ENCODE measurements at places on chromosomes 3 and 15. TPM values are rescaled to one million over a fixed set of nuclear protein-coding genes. Genes with fewer than 3 reads are reported as not detected.

The TNNC1 gene
- 4.4 TPM for total RNA-seq

The TMCO5A gene
- total RNA-seq, result not detected

GRCh38 chr3:111107662-111108035 lies 36.0 kb downstream of the NECTIN3 start:
- H3K4me1 ChIP-seq, result no peaks in the 10 kb centered on the region
- no peaks in the 10 kb centered on the region for H3K27me3 ChIP-seq
- H3K36me3 ChIP-seq, result no peaks in the 10 kb centered on the region

GRCh38 chr3:54026543-54026942 lies 95.8 kb upstream of the CACNA2D3 start:
- H3K27ac ChIP-seq, result no peak overlapping the region
- no peaks in the 10 kb centered on the region for H3K4me1 ChIP-seq
- no peaks in the 10 kb centered on the region for H3K36me3 ChIP-seq
- no peaks in the 10 kb centered on the region for H3K27me3 ChIP-seq

- no peaks in the 10 kb centered on the region for H3K4me1 ChIP-seq
- H3K27ac ChIP-seq, result no peak overlapping the region
- H3K4me3 ChIP-seq, result no peak overlapping the region
- DNase-seq, result no peak
- no peaks in the 10 kb centered on the region for H3K36me3 ChIP-seq
Observed at GRCh38 chr15:56052395-56053045, 59.1 kb upstream of the NEDD4 start.

GRCh38 chr15:75156326-75157215 lies 45.1 kb upstream of the C15orf39 start:
- H3K27me3 ChIP-seq, result no peaks in the 10 kb centered on the region
- no peak overlapping the region for H3K27ac ChIP-seq

DNA sequence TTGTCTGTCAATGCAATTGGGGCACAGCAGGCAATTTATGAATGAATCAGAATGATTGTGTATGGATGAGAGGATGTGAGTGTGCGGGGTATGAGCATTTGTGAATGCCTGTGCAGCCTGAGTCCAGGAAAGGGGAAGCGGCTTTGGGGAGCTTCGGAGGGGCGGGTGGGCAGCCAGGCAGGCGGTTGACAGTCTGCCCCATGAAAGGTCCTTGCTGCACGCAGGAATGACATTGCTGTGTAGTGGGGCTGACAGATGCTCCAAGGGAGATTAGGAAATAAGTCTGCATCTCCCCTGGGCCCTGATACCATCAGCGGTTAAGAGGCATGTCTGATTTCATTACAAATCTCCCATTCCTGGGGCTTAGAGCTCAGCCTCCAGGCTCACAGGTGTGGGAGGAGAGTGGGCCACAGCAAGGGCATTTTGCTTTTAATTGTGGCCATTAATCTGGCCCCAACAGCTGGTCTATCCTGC lies 26.4 kb upstream of the TSPAN3 start:
- H3K27me3 ChIP-seq, result no peaks in the 10 kb centered on the region
- DNase-seq, result no peak
- no peaks in the 10 kb centered on the region for H3K4me1 ChIP-seq
- H3K4me3 ChIP-seq, result no peak overlapping the region

- H3K4me3 ChIP-seq, result peak overlapping the region; percentile 71
- peak overlapping the region; percentile 91 for H3K27ac ChIP-seq
Observed at GRCh38 chr3:173395073-173395411, 2.5 kb upstream of the NLGN1 start.

DNA sequence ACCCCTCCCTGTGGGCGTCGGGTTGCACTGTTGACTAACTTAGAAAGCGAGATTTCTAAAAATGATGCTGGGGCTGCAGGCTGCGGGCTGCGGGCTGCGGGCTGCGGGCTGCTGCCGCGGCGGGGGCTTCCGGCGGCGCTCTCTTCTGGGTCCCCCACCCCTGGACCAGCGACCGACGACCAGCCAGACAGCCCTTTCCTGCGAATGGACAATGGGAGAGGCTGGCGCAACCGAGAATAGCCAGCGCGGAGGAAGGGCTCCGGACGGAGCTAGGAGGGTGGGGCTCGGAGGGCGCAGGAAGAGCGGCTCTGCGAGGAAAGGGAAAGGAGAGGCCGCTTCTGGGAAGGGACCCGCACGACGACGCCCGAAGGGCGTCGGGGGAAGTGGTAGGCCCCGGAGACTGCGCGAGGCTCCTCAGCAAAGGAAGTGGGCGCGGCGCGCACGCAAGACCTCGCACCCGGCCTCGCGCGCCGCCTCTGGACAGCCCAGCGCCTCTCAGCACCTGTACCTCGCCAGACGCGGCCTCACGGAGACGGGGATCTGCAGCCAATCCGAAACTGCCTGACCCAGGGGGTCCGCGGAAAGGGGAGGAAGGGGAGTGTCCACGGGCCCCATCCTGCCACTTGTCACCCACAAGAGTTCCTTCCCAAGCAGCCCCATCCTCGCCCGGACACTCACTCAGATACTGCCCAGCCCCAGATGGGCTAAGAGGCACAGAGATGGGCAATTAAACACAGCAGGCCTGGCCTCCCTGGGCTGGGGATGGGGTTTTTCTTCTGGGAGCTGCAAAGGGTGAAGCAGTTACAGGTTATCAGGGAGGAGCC lies 70.7 kb downstream of the SLC12A8 start:
- H3K4me3 ChIP-seq, result peak overlapping the region; percentile 27
- H3K36me3 ChIP-seq, result no peaks in the 10 kb centered on the region
- H3K27ac ChIP-seq, result peak overlapping the region; percentile 29
- no peaks in the 10 kb centered on the region for H3K27me3 ChIP-seq
- no peaks in the 10 kb centered on the region for H3K4me1 ChIP-seq

DNA sequence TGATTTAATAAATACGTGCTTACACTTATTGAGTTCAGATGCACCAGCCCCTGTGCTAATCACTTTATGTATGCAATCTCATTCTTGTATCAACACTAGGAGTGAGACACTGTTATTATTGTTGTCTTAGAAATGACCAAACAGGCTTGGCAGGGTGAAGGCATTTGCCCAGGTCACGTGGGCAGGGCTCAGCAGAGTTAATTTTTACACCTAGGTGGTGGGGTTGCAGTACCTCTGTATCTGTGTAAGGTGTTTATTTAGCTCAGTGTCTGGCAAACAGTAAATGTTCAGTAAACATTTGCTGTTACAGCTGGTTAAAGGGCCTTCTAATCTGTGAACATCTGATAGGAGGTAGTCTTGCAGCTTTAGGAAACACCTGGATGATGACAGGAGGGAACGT lies 200.0 kb downstream of the CACNA2D3 start:
- H3K27ac ChIP-seq, result no peak overlapping the region
- no peaks in the 10 kb centered on the region for H3K4me1 ChIP-seq
- no peaks in the 10 kb centered on the region for H3K27me3 ChIP-seq
- DNase-seq, result no peak
- no peaks in the 10 kb centered on the region for H3K36me3 ChIP-seq

The FEZF2 gene
- total RNA-seq, result not detected

The TF gene
- total RNA-seq, result 1.7 TPM

The ZNF620 gene
- 1.3 TPM for total RNA-seq

GRCh38 chr3:134600685-134601463 lies 49.9 kb downstream of the KY start:
- H3K4me3 ChIP-seq, result no peak overlapping the region
- H3K4me1 ChIP-seq, result no peaks in the 10 kb centered on the region
- no peak overlapping the region for H3K27ac ChIP-seq
- no peaks in the 10 kb centered on the region for H3K36me3 ChIP-seq
- no peak for DNase-seq

DNA sequence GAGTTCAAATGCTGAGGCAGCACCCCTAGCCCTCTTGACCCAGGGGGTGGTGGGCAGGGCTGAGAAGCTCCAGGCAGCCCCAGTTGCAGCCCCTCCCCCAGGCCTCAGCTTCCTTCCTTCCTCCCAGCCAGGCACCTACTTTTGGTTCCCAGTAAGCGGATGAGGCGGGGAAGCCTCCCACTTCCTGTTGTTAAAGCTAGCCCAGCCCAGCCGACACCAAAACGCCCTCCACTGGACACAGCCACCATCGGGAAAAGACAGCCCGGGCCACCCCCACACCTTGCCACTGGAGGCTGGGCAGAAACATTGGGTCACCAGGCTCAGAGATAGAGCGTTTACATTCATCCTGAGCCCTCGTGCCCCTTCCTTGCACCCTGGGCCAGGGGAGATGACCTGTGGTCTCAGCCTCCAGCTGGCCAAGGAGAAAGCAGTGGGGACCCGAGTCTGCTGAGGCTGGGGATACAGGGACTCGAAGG lies 3.5 kb downstream of the DUSP7 start:
- peak overlapping the region; percentile 89 for H3K27ac ChIP-seq
- no peaks in the 10 kb centered on the region for H3K36me3 ChIP-seq
- H3K4me1 ChIP-seq, result no peaks in the 10 kb centered on the region

- no peak overlapping the region for H3K27ac ChIP-seq
- H3K27me3 ChIP-seq, result no peaks in the 10 kb centered on the region
- no peak for DNase-seq
- no peak overlapping the region for H3K4me3 ChIP-seq
- H3K4me1 ChIP-seq, result no peaks in the 10 kb centered on the region
Observed at GRCh38 chr15:54941417-54941816, 255.3 kb downstream of the RSL24D1 start.

The VGLL4 gene
- 144 TPM for total RNA-seq

The PLSCR5 gene
- not detected for total RNA-seq

DNA sequence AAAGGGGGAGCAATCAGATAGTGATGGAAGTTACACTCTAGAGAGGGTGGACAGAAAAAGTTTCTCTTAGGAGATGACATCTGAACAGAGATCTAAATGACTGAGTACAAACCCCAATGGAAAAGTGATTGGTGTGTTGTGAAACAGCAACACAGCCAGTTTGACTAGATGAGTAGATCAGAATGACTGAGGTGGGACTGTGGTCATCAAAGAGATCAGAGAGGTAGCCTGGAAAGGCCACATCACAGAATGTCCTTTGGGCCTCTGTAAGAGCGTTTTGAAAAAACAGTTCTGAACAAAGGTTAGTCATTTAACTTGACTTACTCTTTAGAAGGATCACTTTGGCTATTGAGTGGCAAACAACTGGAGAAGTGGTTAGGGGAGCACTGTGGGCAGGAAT lies 10.6 kb downstream of the LRRC58 start:
- H3K4me3 ChIP-seq, result no peak overlapping the region
- no peaks in the 10 kb centered on the region for H3K36me3 ChIP-seq
- DNase-seq, result no peak
- no peak overlapping the region for H3K27ac ChIP-seq

GRCh38 chr3:128447561-128448013 lies 19.1 kb downstream of the DNAJB8 start:
- no peaks in the 10 kb centered on the region for H3K4me1 ChIP-seq
- no peaks in the 10 kb centered on the region for H3K36me3 ChIP-seq
- H3K27me3 ChIP-seq, result no peaks in the 10 kb centered on the region
- DNase-seq, result no peak
- no peak overlapping the region for H3K4me3 ChIP-seq
- no peak overlapping the region for H3K27ac ChIP-seq

The MCF2L2 gene
- total RNA-seq, result 1.5 TPM

The COL7A1 gene
- 0.88 TPM for total RNA-seq

GRCh38 chr3:33513262-33513863 lies 73.2 kb upstream of the UBP1 start:
- H3K27ac ChIP-seq, result no peak overlapping the region
- DNase-seq, result no peak
- no peak overlapping the region for H3K4me3 ChIP-seq
- H3K4me1 ChIP-seq, result no peaks in the 10 kb centered on the region

DNA sequence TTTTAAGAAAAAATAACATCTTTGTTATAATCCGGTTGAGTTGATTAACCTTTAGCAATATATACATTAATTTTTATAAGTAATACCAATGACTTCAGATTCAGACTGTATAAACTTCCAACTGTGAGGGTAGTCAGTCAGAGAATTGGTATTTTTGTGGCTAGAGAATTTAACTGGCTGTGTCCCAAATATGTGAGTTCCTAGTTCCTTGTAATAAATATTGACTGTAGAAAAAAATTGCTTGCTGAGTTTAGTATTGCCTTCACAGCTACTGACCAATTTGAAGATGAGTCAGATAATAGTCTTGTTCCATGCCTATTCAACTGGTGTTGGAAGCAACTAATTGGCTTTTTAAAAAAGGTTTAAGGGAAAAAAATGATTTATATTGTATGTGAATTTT lies 210.8 kb downstream of the GAP43 start:
- H3K36me3 ChIP-seq, result no peaks in the 10 kb centered on the region
- H3K27me3 ChIP-seq, result no peaks in the 10 kb centered on the region
- H3K4me3 ChIP-seq, result no peak overlapping the region
- DNase-seq, result no peak
- no peak overlapping the region for H3K27ac ChIP-seq

DNA sequence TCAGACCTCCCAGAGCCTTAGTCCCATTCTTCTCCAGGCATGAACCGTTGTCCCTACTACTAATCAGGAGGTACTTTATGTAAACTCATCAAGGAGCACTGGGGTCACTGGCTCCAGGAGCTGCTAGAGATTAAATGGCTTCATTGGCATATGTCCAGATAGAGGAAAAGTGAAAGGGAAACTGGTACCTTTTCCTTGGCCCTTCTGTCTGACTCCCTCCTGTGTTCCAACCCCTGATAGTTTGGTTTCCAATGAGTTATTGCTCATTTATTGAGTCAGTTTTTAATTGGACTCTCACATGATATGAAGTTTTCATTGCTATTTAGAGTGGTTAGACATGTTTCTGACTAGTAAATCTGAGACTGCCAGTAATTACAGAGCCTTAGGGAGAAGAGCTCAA lies 130.5 kb upstream of the BFSP2 start:
- H3K27ac ChIP-seq, result no peak overlapping the region
- no peaks in the 10 kb centered on the region for H3K4me1 ChIP-seq
- no peak for DNase-seq
- no peak overlapping the region for H3K4me3 ChIP-seq
- no peaks in the 10 kb centered on the region for H3K27me3 ChIP-seq
- no peaks in the 10 kb centered on the region for H3K36me3 ChIP-seq

- no peaks in the 10 kb centered on the region for H3K36me3 ChIP-seq
- H3K4me3 ChIP-seq, result no peak overlapping the region
- H3K27me3 ChIP-seq, result no peaks in the 10 kb centered on the region
- H3K4me1 ChIP-seq, result peaks cover 3% of the 10 kb centered on the region
Observed at GRCh38 chr15:67176195-67176971, 78.1 kb downstream of the AAGAB start.

DNA sequence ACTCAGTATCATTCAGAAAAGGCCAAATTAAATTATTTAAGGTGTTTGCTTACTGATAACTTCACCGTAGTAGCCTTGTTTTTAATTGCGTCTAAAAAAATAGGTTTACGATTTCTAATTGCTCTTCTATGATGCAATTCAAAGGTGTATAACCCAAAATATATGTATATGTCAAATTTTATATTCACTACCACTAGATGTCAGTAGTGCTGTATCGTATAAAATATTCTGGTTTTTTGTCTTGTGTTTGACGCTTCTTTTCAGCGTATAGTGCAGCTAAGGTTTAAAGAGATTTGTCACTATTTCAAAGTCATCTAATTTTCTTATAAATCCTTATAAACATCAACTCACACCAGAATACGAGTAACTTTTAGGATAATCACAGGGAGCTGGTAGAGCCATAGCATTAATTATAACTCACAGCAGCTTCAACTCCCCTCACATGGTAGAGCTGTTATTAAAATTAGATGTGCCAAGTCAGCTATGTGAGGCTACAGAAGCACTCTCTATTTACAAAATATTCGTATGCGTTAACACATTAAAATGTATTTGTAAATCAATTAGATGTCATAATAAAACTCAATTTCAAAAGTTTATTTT lies 3.5 kb downstream of the PFN2 start:
- H3K27me3 ChIP-seq, result no peaks in the 10 kb centered on the region
- H3K27ac ChIP-seq, result no peak overlapping the region
- H3K36me3 ChIP-seq, result no peaks in the 10 kb centered on the region
- no peak for DNase-seq
- peaks cover 9% of the 10 kb centered on the region for H3K4me1 ChIP-seq

GRCh38 chr3:127817406-127817841 lies 4.9 kb downstream of the MGLL start:
- H3K27ac ChIP-seq, result no peak overlapping the region
- no peaks in the 10 kb centered on the region for H3K27me3 ChIP-seq
- H3K4me3 ChIP-seq, result no peak overlapping the region
- H3K4me1 ChIP-seq, result no peaks in the 10 kb centered on the region

The OXTR gene
- not detected for total RNA-seq

The HRH1 gene
- 1.8 TPM for total RNA-seq

All from uterus (tissue), 4 donors.